ENCODE measurements at places on chromosomes 6 and 20. TPM values are rescaled to one million over a fixed set of nuclear protein-coding genes. Genes with fewer than 3 reads are reported as not detected.

CNBD2 gene
- total RNA-seq: 7.3 TPM

ADTRP gene
- 4.1 TPM for total RNA-seq

OR2H2 gene
- not detected for total RNA-seq

MUCL3 gene
- total RNA-seq: not detected

BMP2 gene
- not detected for total RNA-seq

MOG gene
- total RNA-seq: not detected

CEBPB gene
- total RNA-seq: 117 TPM

LGSN gene
- not detected for total RNA-seq

VGLL2 gene
- total RNA-seq: not detected

SLC24A3 gene
- total RNA-seq: not detected

PSMG4 gene
- 33.8 TPM for total RNA-seq

IMPG1 gene
- total RNA-seq: not detected

CTCFL gene
- not detected for total RNA-seq

RAET1L gene
- total RNA-seq: 2.8 TPM

DSTN gene
- 296 TPM for total RNA-seq

ANKEF1 gene
- total RNA-seq: 11.1 TPM

SLC17A9 gene
- 0.22 TPM for total RNA-seq

SYCP2L gene
- total RNA-seq: 12.6 TPM

INSM1 gene
- not detected for total RNA-seq

HLA-F gene
- 12.5 TPM for total RNA-seq

FBXO5 gene
- 20.6 TPM for total RNA-seq

SPAG4 gene
- 14.1 TPM for total RNA-seq

SLC52A3 gene
- total RNA-seq: 6.9 TPM

ISM1 gene
- not detected for total RNA-seq

TRIM40 gene
- total RNA-seq: not detected

NKX2-4 gene
- total RNA-seq: not detected

GSTA1 gene
- not detected for total RNA-seq

OR5V1 gene
- total RNA-seq: not detected

RAB32 gene
- total RNA-seq: 22.6 TPM

TDRD6 gene
- total RNA-seq: 0.57 TPM

HAO1 gene
- not detected for total RNA-seq

GSTA2 gene
- not detected for total RNA-seq

PNLDC1 gene
- 0.20 TPM for total RNA-seq
